ENCODE measurements at places on chromosomes 6 and 20.

DNA sequence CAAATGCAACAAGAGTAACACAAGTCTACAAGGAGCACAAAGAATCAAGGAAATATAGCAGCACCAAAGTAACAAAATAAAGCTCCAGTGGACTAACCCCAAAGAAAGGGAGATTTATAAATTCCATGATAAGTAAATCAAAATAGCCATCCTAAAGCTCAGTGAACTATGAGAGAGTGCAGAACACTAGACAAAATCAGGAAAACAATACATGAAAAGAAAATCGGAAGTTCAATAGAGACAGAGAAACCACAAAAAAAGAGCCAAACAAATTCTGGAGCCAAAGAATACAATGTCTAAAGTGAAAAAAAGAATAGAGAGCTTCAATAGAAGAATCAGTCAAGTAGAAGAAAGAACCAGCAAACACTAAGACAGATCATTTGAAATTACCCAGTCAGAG is 247.3 kb upstream of the TENT5A start:
- no peak for DNase-seq

DNA sequence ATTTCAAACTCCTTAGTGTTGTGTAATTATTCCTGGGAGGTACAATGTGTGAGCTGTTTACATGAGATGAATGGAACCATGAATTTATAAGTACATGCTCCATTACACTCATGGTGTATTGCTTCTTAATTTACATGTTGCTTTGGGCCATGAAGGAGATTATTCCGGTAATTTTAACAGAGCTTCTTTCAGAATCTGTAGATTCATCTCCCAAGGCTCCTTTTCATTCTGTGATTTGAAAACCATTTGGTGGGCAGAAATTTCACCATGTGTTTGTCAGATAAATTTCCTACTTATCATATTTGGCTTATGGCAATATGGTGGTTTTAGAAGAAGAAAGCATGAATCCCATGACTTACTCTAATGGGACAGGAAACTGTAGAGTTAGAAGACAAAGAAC is 421.6 kb upstream of the EYS start:
- no peak for DNase-seq

DNA sequence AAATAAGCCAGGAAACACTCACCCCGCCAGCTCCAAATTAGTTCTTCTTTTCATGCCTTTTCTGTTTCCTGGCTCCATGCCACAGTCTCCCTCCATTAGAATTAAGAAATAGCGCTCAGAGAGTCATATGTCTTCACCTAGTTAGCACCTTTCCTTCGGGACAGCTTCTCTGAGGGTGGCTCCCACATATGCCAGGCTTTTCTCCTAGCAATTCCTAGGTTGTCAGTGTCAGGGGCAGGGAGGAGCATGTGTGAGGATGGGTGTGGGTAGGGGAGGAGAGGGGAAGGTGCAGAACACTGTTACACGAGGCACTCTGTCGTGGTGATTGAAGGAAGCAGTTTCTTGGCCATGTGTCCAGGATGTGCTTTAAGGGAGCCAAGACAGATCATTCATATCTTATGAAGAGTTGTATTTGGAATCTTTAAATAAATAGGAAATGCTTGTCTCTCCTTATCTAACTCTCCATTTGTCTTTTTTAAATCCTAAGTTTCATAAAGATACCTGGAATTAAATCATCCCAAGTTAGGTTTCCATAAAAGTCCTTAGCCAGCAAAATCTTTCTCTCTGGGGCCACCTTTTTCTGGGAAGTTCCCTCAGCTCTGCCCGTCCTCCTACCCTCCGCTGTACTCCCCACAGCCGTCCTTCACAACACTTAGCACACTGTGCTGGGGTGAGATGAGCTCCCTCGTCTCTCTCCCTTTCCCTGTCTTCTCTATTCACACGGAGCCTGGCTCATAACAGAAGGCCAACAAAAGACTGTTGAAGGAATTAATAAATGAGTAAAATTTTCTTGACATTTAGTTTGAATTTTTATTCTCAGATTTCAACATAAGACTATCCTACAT is 361.0 kb downstream of the CD83 start:
- no peak for DNase-seq

DNA sequence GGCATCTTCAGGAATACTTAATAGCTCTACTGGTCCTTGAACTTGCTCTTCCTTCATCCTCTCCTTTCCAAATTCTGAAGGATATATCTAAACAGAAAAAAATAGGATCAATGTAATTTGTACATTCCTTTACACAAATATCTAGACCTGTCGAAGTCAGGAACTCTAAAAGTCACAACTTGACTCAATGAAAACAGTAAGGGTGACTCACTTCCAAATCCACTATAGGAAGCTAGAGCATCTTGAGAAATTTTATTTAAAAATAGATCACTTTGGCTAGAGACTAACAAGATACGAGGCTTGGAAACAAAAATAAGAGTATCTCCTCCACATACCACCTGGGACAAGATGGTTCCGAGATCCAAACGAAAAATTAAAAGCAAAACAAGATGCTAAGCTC is 12.2 kb downstream of the ESF1 start:
- no peak for DNase-seq

- no peak for DNase-seq
These were observed 141.0 kb downstream of the OR2B2 start for GRCh38 chr6:27771235-27771634.

GRCh38 chr6:51526922-51527321 is 560.5 kb downstream of the PKHD1 start:
- DNase-seq = no peak

DNA sequence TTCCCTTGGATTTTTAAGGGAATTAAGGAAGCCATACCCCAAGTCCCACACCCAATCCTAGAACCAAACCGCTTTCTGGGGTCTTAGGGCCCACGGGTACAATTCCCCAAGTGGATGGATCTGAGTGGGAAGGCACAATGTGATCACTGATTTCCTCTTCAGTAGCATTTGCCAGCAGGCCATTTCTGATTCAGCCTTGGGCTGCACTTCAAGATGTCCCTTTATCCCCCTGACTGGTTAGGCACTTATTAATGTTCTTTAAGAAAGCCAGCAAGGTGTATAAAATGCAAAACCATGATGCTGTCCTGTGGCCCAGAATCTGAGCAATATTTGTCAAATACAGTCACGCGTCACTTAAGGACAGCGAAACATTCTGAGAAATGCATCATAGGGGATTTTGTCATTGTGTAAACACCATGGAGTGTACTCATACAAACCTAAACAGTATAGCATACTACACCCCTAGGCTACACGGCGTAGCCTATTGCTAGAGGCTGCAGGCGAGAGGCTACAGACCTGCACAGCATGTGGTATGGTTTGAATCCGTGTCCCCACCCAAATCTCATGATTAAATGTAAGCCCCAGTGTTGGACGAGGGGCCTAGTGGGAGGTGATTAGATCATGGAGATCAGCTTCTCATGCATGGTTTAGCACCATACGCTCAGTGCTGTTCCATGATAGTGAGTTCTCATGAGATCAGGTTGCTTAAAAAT is 234.2 kb downstream of the NRN1 start:
- no peak for DNase-seq

- DNase-seq = no peak
These were observed 2.5 kb upstream of the MANEA start for GRCh38 chr6:95574811-95575210.
